ENCODE measurements at places on chromosomes 5 and 9.

- no peak for DNase-seq
Measured at GRCh38 chr9:134218230-134218629, 53.9 kb upstream of the RNU6ATAC start.

DNA sequence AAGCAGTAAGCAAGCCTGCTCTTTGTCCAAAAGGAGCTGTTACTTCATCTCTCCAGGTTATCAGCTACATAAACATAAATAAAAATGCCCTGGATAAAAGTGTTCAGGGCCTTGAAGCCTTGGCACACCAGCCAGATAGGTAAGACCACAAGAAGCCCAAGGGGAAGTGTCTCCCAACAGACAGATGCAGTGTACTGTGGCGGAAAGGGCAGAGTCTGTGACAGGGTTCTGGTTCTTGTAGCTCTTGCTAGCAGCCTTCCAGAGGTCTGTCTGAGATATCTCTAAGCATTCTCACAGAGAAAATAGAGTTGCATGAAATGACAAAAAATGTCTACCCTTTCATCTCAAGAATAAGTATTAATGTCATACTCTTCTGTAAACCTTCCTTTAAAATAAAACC is 30.1 kb downstream of the ISOC1 start:
- DNase-seq: no peak

- no peak for DNase-seq
Measured at GRCh38 chr5:161042443-161042842, 190.4 kb upstream of the ATP10B start.

- DNase-seq: no peak
Measured at GRCh38 chr9:78989031-78989658, 582.6 kb upstream of the TLE4 start.

DNA sequence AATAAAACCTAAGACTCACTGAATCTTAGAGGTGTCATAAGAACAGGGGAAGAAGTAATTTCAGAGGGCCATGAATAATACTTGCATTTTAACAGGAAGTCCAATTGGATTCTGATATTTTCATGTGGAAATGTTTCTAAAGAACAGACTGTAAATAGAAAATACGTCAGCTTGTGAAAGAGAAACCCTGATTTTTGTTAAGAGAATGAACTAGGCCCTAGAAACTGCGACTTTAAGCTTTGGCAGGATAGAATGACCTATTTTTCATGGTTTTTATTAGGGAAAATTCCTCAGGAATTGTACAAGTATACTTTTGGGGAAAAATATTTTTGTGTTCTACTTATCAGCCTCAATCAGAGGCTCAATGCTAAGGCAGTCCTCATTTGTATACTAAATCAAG is 215.5 kb upstream of the ACTBL2 start:
- no peak for DNase-seq

GRCh38 chr5:169142264-169142970 is 158.5 kb downstream of the SLIT3 start:
- no peak for DNase-seq

DNA sequence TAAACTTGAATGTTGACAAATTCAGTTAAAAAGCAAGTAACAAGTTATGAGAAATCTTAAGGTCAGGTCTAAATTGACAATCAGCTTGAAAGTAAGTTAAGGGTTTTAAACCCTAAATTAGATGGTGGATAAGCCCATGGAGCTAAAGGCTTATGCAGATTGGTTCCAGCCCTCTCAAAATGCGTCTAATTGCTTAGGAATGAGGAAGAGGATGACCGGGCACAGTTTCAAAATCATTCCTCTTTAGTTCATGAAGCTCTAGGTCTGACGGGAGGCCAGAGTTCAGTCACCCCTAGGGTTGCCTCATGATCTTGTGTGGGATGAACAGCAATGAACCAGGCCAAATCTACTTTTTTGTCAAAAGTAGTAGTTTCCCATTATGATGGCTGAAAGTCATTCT is 75.4 kb downstream of the SLC38A9 start:
- DNase-seq: peak; percentile 27

DNA sequence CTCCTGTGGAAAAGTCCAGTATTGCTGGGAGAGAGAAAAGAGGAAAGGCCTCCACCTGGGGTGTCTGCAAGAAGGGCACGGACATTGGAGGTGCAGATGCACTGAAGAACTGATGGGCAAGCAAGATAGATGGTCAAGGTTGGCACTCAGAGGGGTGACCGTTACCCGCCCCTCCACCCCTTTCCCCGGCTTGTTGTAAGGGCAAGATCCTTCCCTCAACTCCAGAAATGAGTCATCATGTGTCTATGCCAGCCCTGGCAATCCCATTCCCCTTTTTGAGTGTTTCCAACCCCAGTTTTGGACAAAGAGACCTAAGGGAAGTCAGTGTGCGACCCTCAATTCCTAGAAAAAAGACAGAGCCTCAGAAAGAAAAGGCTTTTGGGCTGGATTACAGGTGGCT is 34.9 kb upstream of the ATP6V1G1 start:
- no peak for DNase-seq

GRCh38 chr9:112032743-112033142 is 136.1 kb downstream of the UGCG start:
- no peak for DNase-seq

DNA sequence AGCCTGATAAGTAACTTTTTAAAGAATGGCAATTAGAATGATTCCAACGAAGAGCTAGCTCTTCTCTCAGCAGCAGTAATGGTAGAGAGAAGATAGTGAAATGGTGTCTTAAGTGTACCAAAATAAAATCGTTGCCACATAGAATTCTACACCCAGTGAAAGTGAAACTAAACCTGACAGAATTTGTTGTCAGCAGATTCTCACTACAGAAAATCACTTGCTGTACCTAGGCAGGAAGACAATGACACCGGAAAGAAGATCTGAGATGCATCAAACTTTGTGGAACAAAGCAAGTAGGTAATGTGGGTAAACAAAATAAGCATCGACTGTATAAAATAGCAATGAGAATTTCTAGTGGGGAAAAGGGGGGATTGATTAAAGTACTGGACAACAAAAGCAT is 20.7 kb upstream of the EBF1 start:
- DNase-seq: no peak

DNA sequence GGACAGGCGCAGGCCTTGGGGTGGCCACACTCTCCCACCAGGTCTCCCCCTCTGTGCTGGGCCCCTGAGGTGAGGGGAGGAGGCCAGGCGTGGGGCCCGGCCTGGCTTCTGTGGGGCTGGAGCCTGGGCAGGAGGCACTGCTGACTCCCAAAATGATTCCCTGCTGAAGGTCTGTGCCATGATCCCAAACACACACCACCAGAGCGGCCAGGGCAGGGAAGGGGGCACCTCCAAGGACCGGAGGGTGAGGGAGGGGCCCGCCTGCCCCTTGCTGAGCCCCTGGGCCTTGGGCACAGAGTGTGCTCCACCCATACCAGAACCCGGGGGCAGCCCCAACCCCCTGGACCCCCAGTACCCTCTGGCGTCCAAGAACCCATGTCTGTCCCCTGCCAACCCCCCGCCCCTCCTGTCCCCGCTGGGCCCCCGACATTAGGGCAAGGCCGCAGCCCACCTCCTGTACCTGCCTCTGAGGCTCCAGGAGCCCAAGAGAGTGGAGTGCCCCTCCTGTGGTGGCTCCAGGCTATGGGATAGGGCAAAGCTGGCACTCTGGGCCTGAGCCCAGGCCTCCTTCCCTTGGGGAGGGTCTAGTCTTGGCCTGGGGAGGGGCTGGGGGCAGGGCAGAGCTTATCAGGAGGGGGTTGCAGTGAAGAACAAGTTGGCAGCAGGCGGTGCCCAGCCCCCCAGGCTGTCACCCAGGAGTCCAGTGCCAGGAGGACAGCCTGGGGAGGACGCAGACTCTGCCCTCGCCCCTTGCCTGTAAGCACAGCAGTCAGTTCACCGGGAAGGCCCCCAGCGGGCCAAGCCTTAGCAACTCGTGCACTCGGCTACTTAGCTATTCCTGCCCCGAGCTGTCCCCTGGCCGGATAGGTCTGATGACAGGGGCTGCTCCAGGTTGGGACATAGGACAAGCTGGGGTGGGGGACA is 2.6 kb upstream of the EGFL7 start:
- no peak for DNase-seq

DNA sequence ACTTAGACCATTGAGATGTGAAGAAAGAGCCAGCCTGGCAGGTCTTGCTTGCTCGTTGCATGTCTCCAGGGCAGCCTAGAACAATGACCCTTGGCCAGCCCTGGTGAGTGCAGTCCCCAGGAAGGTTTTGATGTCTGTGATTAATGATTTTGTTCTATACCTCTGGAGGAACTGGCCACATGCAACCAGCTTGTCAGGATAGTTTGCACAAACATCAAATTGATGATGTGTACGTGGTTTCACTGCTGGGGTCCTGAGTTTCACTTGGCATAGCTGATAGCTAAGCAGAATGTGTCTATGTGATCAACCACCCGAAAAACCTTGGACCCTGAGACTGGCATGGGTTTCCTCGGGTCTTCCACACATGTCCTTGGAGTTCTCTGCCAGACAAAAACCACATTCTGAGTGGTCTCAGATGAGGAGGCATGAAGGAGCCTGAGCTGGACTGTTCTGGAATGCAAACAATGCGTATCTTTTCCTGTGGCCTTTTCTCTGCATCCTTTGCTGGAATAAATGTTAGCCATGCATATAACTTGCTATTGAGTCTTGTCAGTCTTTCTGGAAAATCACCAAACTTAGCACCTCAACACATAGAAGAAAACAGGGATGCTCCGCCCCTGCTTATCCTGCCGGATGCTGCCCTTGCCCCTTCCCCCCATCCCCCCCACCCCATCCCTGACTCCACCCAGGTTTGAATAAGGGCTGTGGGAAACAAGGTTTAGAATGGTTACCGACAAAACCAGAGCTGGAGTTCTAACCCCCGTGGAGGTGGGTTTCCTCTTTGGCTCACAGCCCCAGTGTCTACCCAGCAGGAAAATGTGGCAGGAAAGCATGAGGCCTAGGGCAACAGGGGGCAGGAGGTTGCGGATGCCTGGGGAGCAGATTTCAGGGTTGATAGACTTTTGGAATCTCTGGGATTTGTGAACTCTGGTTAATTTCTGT is 50.1 kb upstream of the ANKRD33B start:
- DNase-seq: no peak

DNA sequence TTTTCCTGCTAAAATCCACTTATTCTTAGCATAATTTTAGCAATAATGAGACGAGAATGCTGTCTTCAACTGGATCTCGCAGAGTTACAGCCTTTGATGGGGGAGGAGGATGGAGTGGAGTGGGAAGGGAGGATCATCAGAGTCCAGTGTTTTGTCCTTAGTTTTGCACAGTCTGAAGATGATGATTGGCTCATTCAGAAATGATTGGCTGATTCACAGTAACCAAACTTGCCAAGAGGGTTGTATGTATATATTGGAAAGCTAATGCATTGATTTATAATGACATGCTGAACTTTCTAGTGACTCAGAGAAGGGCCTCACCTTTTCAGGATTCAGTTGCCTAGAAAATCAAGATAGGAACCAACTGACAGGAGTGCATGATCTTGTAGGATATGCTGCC is 448.0 kb downstream of the CCDC171 start:
- DNase-seq: no peak

DNA sequence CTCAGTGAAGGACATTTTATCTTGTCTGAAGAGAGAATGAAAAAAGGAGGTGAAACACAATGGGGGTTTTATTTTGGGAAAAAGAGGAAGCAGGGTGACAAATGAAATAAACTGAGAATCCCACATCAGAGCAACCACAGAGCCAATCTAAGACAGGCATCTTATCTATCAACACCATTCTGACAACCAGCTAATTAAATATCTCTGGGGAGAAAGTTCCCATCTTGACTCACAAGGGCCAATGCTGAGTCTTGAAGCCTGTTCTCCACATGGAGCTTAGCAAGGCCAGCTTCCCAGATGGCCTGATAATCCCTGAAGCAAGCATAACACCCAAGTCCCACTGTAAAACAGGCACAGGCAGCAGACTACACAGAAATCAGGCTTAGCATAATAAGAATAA is 30.4 kb downstream of the DPYSL3 start:
- no peak for DNase-seq

DNA sequence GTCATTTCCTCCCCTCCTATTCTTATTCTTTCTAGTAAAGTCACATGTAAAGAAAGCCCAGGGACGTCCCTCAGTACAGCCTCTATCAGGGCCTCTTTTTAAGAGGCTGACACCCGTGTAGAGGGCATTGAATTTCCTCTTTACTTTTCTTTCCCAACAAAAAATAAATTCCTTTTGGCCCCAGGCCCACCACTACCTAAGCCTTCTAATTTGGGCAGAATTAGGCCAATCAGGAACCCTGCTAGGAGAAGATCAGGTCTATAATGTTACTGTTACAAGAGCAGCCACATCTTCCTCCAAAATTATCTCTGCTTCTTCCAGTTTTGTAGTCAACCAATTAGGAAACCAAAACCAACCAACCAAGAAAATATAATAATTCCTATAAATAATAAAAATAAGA is 189.6 kb upstream of the NREP start:
- no peak for DNase-seq

- DNase-seq: no peak
Measured at GRCh38 chr5:96657068-96657467, 5.1 kb upstream of the CAST start.

DNA sequence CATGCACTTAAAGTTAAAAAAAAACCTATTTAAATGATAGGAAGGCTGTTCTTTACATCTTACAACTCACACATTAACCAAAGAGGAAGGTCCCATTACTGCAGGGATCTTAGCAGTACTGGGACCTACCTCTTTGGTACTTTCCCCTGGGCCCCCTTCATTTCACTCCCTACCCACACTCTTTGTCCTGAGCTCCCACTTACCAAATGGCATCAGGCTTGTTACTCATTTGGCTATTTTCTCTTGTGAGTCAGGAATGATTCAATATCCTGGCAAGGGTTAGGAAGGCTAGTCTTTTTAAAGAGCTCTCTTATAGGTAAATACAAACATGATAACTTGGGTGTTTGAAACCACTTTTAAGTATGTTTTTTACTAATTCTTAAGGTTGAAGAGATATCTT is 117.4 kb upstream of the ELL2 start:
- no peak for DNase-seq

DNA sequence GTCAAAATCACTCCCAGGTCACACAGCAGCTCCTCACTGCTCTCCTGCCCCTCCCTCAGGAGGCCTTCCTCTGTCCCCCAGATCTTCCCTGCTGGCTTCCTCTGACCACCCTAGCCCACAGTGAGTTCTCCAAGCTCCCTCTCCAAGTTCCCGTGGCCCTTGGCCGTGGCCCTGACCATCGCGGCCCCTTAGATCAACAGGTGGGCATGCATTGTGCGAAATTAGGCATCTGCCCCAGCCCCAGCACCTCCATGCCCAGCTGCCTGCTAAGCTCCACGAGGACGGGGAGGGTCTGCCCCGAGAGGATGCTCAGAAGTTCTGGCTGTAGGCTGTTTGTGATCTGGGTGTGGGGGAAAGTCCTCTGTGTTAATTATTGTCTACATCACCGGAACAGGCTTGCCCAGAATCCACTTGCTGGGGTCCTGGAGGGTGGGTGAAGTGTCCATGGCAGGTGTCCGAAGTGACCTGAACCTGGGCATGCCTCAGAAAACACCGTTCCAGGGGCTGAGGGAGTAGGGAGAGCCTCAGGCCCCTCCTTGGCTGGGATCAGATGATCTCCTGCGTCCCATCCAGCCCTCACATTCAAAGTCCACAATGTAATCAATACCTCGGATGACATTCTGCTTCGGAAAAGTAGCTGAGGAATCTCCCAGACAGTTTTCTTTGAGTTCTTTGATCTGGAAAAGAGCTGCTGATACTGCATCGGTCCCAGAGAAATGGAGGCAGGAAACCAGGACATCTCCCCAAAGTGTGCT is 194.8 kb downstream of the PAX5 start:
- DNase-seq: peak; percentile 71

- DNase-seq: no peak
Measured at GRCh38 chr9:94952565-94953373, 226.3 kb downstream of the AOPEP start.

- DNase-seq: no peak
Measured at GRCh38 chr9:98801561-98801960, 5.2 kb upstream of the ANKS6 start.
